Activated CD4-positive, alpha-beta T cell treated with anti-CD3 and anti-CD28 coated beads for 24 hours (primary cell): ENCODE measurements at places on chromosomes 7 and 10.
A peak's percentile ranks its signal among the peaks of the same experiment; 100 is the strongest.

GRCh38 chr7:25083201-25083600, 41.9 kb downstream of the CYCS start:
- DNase-seq: no peak

GRCh38 chr7:26782501-26782900, 81.9 kb downstream of the SKAP2 start:
- no peak for DNase-seq

DNA sequence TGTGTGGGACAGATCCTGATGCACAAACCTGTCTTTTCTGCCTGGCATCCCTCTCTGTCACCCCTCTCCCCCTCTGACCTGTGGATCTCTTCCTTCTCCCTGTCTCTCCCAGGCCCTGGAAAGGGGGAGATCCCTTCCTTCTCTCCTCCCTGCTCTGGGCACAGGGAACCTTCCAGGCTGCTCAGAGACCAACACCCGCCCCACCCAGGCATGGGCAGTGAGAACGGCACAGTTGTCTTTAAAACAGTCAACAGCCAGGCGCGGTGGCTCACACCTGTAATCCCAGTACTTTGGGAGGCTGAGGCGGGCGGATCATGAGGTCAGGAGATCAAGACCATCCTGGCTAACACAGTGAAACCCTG, 34.7 kb downstream of the KCNH2 start:
- no peak for DNase-seq

DNA sequence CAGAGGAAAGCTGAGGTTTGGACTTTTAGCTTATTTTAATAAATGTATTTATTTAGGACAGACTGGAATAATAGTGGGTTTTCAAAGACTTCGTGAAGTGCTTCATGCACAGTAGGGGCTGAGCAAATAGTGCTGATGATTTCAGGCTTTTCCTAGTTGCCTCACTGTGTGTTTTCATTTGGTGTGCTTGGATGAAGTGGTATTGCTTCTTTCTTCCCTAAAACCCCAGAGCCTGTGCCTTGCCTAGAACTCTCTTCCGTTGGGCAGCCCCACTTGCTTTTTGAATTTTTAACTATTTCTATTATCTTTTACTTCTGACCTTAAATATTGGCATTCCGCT, 49.6 kb downstream of the ARID5B start:
- DNase-seq: no peak

DNA sequence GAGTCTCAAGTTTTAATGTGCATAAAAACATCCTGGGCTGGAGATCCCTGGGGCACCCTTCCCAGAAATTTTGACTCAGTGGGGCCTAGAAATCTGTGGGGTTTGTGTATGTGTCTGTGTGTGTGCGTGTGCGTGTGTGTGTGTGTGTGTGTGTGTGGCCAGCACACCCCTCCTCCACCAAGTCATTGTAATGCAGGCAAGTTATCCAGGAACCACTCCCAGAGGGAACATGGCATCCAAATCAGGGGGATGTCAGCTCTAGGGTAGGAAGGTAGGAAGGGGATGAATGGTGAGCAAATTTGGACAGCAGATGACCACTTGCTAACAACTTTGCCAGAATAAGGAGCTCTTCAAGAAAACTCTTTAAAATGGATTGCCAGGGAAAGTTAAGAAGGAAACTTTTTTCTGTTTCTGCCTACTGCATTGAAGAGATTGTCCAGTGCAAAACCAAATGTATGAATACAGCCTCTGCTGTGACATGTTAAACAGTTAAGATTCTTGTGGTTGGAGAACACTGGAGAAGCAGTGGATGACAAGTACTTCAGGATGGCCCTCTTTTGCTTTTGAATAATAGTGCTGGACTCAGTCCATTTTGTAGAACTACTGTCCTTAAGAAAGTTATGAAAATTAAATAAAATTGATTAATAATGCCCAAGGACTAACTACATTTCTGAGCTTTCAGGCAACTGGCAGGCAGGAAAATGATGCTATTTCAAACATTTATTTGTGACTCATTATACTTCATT, 12.3 kb downstream of the STAMBPL1 start:
- DNase-seq: no peak

GRCh38 chr7:138499340-138499739, 39.3 kb downstream of the TRIM24 start:
- DNase-seq: no peak

DNA sequence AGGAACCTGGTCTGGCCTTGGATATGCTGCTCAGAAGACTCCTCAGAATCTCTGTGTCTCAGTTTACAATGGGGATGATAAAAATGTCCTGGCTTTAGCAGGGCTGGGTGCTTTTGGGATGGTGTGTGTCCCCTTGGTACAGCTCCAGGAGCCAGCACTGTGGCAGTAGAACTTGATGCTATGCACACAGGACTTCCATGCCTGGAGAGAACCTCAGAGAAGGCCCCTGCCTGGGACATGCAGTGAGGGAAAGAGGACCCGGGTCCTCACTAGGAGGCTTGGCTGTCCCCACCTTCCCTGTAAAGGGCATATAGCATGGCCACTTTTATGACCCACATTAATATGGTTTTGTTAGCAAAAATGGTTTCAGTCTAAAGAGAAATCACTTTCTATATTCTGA, 100.5 kb downstream of the GLRX3 start:
- DNase-seq: no peak

DNA sequence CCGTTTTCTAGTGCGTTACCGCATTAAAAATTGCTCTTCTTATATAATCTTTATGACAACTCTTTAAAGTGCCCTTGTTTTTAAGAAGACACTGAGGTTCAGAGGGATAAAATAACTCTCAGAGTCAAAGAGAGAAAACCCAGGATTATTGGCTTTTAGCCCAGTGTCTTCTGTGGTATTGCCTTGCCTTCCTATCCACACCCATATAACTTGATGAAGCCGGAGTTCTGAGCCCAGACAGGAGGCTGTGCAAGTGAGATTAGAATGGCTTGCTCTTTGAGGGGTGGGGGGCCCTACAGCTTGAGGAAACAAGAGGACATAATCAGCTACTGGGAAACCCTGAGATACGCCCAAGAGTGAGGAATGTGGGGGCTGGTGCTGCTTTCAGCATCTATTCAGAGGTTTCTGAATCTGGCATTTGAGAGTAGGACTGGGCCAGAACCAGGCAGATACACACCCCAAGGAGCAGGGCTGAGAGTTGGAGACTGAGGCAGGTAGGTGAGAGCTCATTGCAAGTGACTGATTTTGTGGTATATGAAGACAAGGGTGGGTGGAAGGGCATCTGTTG, 2.3 kb downstream of the PRXL2A start:
- DNase-seq: no peak

DNA sequence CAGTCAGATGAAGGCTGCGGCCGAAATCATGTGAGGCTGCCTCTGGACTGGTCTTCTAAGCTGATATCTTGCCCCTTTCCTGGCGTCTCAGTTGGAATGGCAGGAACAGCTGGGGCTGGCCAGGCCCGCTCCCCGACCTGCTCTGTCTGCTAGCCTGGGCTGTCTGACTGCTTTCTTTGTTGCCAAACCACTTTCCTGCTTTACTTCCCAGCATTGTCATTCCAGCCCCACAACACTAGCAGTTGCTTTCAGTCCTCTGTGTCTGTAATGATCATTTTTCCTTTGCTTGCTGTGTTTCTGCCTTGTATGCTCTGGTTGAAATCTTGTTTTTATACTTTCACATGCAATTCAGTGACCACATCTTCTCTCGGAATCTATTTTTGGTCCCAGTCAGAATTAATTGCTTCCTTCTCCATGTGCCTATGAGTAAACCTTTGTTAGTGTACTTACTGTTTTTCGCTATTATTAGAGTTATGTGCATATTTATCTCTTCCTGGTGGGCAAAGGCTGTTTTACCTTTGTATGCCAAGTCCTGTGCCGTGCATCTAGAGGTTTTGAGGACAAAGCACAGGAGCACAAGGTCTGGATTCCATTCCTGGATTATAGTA, 21.6 kb downstream of the PRPF18 start:
- DNase-seq: no peak

GRCh38 chr10:51366044-51366443, 291.8 kb downstream of the PRKG1 start:
- no peak for DNase-seq

GRCh38 chr10:62096256-62096933, 172.2 kb downstream of the RTKN2 start:
- DNase-seq: no peak

- no peak for DNase-seq
These were observed 430.5 kb downstream of the MDFIC start for GRCh38 chr7:115352375-115352774.

DNA sequence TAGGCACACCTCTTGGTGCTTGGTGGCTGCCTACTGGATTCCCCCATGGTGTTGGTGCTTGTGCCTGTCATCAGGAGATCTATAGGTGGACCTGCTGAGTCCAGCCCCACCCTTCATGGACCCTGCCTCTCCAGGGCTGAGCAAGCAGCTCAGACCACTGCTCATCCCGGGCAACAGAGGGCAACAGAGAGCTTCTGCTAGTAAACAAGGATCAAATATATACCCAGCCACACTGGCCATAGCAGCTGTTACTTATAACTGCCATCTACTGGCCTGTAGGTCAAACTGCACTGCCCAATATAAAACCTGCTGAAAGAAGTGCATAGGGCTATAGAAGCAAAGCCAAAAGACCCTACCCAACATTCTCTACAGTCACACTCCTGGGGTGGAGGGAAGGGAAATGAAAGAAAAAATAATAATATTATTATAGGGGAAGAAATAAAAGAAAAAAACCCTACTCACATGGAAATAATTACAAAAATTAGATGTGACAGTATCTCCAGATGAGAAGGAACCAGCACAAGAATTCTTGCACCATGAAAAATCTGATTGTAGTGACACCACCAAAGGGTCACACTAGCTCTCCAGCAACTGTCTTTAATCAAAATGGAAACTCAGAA, 54.9 kb upstream of the ZNF800 start:
- DNase-seq: peak; percentile 23

- no peak for DNase-seq
These were observed 46.6 kb downstream of the LRRN3 start for GRCh38 chr7:111137296-111138192.

DNA sequence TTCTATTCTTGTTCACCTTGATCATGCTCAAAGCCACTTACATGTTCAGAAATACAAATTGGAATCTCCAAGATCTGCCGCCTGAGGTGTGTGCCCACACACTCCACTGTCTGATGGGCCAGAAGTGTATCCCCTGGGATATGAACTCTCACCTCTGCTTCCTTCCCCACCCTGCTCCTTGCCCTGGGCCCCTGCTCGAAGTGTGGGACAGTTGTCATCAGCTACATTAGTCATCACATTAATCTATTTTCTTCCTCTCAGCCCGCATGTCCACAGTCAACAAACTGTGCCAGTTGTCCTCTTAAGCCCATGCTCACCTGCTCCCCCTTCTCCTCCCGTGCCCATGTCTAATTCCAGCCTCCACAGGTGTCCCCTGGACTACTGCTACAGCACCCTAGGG, 154.7 kb downstream of the PTPN20 start:
- DNase-seq: no peak

DNA sequence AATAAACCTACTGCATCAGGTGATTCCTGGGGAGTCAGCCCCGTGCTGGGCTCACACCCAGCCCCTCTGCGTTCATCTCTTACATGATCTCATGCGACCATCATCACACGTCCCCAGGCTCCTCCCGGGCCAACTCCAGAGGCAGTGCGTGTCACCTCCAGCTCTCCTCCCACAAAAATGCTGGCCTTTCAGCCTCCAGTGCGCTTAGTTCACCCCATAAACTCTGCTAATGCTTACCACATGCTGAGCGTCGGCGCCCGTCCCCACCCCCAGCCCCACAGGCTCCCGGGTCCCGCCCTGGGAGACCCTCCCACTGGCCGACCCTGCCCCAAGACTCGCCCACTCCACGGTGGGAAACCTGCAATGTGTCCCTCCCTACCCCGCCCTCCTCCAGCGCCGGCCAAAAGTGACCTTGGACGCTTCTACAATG, 816 bp upstream of the SDK1 start:
- DNase-seq: no peak

- no peak for DNase-seq
These were observed 46.0 kb downstream of the LCOR start for GRCh38 chr10:96878057-96878456.

DNA sequence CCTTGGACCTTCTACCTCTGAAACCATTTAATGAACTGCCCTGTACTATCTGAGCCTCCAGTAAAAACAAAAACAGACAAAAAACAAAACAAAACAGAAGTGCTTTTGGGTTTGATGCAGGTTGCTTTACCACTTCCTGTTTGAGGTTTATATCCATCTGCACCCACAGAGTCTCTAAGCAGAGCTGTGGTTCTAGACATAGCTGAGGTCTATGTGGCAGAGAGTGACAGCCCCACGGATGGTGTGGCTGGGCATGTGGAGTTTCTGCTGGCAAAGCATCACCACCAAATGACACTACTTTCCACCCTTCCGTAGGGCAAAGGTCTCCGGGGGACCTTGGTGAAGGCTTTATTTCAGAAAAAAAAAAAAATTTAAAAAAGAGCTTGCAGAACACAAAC, 754.2 kb downstream of the GRID1 start:
- DNase-seq: no peak

GRCh38 chr10:75408509-75408875, 6.9 kb upstream of the ZNF503 start:
- DNase-seq: no peak

DNA sequence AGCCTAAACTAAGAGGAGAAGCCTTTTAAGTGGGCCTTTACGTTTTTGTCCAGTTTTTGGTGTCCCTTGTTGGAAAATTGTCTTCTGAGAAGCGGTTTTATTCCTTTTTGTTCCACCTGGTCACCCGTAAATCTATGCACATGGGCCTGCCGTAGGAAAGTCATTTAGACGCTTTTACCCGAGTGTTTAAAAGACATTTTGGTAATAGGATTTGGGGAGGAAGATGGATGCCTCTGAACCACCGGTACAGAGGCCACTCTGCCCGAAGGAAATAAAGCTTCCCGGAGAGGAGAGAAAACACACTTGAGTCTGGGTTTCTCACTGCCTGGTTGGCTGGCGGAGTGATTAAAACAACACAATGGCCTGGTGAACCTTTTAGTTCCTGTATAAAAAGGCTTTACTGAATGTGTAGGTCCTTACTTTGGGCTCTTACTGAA, 760 bp downstream of the THNSL1 start:
- DNase-seq: peak; percentile 4

- no peak for DNase-seq
These were observed 305.6 kb downstream of the ARL4A start for GRCh38 chr7:12993025-12993424.

- DNase-seq: no peak
These were observed 169.1 kb downstream of the EGFR start for GRCh38 chr7:55187701-55188491.

DNA sequence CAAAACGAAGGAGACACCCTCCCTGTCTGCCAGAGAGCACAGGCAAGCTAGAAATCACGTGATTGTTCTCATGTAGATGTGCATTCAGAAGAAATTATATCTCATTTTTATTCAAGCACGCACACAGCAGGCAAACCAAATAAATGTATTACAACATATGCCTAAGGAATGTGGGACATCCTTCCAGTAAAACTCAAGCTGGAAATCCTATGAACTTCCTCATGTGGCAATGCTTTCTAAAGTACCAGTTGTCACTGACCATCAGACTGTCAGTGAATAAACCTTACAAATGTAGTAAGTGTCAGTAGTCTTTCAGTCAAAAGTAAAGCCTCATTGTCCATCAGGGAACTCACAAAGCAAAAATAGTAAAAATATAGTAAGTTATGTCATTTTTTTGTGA, 350.1 kb upstream of the POM121L12 start:
- no peak for DNase-seq

- no peak for DNase-seq
These were observed 244.2 kb upstream of the IGFBP3 start for GRCh38 chr7:46165276-46165675.
